ENCODE measurements at places on chromosomes 3 and 15.
A peak's percentile ranks its signal among the peaks of the same experiment; 100 is the strongest.

GRCh38 chr3:128458746-128459460, 7.8 kb downstream of the DNAJB8 start:
- no peak for DNase-seq

DNA sequence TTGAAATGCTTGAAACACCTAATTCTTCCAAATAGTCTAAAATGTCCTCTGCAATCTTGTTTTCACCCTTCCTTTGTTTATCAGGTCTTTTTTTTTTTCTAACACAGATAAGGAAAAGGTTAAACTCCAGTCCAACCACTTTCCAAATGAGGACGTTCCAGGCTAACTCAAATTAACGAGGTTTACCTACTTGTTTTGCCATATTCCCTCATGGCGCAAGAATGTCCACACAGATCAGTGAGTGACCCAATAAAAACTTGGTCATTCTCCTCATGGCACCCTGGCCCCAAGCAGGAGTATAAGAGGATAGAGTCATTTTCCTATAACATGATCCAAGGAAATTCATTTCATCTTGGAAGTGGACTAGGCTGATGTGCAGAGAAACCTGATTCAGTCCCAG, 6.6 kb upstream of the LIPC start:
- no peak for DNase-seq

DNA sequence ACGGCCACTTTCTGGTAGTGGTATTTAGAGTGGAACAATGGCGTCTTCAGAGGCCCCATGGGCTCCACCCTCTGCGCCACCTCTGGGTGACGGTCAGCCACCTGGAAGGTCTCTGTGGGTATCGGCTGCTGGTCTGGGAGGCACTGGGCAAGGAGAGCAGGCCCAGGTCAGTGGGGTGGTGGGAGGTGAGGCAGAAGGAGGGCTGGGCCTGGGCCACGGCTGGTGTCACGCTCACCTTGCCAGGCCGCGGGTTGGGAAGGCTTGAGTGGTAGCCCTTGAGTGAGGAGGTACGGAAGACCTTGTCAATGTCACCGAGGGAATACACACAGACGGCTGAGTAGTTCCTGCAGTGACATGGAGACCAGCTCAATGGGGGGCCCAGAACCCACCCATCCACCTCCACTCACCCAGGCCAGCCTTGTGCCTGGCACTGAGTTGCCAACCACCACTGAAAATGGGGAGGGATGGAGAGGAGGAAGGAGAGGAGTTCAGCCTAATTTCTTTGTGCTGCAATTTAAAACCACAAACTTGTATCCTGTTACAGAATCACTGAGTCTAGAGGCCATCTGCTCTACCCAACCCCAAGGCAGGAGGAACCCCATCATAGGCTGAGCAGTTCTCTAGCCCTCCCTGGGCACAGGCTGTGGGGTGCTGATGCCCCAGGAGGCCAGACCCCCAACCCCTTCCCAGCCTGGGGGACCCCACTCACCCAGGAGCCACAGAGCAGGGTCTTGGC, 19.0 kb downstream of the SEMA7A start:
- no peak for DNase-seq

DNA sequence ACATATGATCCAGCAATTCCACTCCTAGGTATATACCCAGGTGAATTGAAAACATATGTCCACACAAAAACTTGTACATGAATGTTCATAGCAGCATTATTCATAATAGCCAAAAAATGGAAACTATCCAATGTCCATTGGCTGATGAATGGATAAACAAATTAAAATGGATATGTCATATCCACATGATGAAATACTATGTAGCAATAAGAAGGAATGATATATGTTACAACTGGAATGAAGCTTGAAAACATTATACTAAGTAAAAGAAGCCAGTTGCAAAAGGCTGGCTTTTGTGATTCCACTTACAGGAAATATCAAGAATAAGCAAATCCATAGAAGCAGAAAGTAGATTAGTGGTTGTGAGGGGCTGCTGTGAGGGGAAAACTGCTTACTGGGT, 33.7 kb downstream of the BNC1 start:
- DNase-seq: no peak

DNA sequence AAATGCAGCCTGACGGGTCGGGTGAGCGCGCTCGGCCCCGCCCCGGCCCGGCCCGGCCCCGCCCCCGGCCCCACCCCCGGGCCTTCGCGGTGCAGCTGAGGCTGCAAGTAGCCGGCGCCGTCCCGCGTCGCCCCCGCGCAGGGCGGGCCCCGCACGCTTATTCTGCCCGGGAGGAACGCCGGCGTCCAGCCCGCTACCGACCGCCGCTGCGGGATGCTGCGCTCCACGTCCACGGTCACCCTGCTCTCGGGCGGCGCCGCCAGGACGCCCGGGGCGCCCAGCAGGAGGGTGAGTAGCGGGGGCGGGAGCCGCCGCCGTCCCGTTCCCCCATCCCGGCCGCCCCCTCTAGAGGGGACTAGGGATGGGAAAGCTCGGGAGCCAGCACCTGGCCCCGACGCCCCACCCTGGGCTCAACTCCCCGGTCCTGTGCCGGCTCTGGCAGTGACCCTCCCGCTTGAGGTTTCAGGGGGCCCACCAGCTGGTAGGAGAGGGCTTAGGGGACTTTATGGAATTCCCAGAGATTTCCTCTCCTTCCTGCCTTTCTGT, at the start of gene MYZAP:
TSS of gene MYZAP (plus strand) at position 83 of the 546 bp plus-strand sequence. CDS start at position 214, 131 bp downstream.
- DNase-seq: peak; percentile 28

GRCh38 chr3:152742368-152743347, 92.3 kb upstream of the P2RY1 start:
- DNase-seq: no peak

DNA sequence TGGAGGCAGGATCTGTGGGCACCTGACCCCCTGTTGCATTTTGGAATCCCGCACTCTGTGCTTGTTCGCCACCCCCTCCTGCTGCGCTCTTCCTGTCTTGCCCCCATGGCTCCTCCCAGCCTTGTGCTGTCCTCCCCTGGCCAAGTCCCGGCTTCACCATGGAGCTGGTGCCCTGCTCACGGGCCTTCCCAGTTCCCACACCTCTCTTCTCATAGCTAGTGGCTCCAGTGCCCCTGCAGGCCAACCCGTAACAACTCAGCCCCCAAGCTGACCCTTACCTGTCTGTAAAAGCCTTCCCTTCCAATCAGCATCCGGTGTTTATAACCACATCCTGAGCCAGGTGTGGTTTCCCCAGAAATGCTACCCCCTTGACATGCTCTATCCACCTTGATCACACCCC, 407.7 kb upstream of the C2CD4B start:
- DNase-seq: no peak

GRCh38 chr3:74624301-74624700, 9.8 kb upstream of the CNTN3 start:
- no peak for DNase-seq

DNA sequence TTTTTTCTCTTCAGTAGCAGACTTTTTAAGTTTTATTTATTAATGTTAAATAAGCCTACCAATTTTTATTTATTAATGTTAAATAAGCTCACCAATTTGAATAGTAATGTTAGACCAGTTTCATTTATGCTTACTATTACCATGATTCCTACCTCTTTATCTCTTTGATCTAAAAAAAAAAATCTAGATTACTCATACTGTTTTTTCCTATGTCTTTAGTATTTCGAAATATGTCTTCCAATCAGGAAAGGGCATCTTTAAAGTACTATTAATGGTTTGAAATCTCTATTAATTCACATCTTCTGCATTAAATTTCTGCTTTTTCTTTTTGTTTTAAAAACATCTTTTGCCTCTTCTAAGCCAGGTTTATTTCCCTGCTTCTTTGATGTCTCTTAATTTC, 27.5 kb upstream of the MAPKBP1 start:
- no peak for DNase-seq

DNA sequence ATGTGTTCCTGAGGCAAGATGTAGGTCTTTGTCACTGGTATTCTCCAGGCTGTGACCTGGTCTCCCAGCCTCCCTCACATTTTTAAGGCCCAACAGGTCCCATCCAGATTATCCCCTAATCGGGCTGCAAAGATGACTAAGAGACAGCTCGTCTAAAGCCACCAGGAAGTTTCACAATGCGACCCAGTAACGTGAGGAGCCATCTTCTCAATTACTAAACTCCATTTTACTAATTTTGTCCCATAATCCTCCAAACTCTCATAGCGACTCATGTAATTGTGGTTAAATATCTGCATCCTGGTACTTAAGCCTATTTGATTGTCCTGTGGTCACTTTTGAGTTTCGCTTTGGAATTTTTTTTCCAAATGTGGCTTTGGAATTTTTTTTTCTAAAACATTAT, 8.7 kb upstream of the PLA2G4F start:
- no peak for DNase-seq

DNA sequence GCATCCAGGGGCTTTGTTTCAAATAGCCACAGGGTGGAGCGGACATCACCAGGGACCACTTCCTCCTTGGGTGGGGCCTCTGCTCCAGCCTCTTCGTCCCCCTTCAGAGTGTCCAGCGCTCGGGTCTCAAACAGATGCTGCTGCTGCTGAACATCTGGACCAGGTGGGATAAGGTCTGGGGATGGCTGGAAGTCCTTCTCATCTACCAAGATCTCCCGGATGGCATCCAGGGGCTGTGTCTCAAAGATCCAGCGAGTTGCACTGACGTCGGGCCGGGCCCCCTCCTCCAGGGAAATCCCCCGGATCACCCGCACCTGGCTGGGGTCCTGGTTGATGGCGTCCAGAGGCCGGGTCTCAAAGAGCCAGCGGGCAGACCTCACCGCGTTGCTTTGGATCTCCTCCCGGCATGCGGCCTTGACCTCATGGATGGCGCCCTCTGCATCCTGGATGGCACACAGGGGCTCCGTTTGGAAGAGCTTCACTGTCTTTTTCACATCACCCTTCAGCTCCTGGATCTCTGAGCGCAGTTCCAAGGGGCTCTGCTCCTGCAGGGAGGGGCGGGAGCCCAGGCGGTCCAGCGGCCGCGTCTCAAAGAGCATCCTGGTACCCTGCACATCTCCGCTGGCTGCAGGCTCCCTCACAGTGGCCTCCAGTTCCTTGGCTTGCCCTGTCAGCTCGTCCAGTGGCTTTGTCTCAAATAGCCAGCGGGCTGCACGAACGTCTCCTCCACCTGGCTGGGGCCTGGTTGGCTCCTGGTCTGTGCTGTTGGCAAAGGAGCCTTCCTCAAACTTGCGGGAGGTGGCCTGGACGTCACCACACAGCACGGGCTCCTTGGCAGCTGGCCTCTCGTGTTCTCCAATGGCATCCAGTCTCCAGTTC, 3.9 kb downstream of the XIRP1 start:
- no peak for DNase-seq

- DNase-seq: no peak
Measured at GRCh38 chr3:102195198-102195948, 239.4 kb upstream of the ZPLD1 start.

GRCh38 chr15:67899596-67900283, 59.9 kb upstream of the RNU6-1 start:
- no peak for DNase-seq

DNA sequence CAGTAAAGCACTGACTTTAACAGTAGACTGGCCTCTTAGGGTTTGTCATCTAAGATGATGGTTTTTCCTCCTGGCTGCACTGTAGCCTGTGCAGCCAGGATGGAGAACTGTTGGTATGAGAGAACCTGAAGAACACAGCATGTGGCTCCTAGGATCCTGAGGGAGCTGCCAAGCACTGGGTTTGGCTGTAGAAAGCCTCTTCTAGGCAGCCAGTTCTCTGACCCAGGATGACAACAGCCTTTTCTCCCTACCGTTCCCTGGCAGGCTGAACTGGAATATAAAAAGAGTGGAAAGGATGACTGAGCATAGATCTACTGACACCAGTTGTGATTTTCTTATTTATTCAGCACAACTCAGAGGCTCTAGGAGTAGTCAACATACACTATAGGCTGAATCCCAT, 34.3 kb upstream of the MANF start:
- DNase-seq: no peak

DNA sequence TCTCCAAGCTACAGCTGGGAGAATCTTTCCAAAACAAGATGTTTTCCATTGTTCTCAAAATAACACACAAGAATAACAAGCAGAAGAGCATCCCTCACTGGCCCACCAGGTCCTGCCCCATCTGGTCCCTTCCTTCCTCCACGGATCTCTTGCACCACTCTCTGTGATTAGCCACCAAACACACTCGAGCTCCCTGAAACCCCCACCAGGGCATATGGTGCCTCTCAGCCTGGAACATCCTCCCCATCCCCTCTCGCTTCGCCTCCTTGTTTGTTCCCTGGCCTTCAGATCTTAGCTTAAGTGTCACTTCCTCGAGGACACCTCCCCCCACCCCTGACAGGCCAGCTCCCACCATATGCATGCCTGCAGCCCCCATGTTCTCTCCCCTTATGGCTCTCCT, 496.6 kb upstream of the PROK2 start:
- no peak for DNase-seq

DNA sequence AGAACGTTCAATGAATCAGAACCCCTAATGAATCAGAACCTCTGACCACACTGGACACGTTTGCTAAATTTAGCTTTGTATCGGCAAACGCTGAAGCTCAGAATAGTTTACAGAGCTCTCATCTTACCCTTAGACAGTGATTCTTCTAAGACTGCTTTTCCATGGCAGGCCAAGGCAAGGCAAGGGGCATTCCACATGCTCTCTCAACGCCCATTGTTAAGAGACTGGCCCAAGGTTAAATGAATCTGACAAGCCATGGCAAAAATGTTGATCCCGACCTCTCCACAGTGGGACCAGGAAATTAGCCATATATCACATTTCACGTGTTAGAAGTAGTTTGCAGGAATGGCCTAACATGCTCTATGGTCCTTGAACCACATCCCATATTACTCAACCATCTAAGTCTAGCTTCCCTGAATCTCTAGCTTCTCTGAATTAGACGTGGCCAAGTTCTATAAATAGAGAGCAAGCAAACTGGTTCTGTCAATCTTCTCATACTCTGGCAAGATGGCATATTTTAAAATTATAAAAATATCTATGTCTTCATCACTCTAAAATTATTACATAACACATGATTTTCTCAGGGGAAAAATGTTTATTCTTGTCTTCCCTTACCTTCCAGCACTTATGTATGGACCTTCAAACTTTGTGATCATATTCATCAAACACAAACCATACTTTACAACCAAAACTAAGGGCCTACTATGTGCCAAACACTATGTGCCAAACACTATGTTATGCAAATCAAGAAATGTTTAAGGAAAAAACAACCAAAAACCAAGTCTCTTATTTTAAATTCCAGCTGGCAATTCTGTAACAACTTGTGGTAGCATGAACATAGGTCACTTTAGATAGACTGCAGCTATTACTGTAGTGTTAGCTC, 54.3 kb downstream of the AAGAB start:
- DNase-seq: no peak

DNA sequence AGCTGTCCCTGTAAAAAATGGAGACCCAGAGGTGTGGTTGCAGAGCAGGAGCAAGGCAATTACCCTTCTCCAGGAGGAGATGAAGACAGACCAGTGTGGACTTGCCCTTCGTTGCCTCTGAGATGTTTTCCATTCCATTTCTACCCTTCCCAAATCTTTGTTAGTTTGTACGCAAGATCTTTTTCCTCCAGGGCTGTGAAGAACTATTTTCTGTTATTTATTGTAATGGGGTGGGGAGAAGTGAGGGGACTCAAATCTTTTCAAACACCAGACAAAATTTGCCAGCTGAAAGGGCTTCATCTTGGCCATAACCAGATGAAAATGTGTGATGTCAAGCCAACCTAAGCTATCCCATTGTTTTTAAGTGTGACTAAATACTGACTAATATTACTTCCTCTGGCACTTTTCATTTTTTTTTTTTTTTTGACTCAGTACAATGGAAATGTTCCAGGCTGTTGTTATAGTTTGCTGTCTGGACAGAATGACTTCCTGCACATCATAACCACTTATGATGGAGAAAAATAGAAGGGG, 271.3 kb upstream of the TPRG1 start:
- no peak for DNase-seq

GRCh38 chr15:67820992-67821783, 4.1 kb upstream of the SKOR1 start:
- no peak for DNase-seq
